ENCODE measurements at places on chromosomes 2 and 18. TPM values are rescaled to one million over a fixed set of nuclear protein-coding genes. Genes with fewer than 3 reads are reported as not detected.

DNA sequence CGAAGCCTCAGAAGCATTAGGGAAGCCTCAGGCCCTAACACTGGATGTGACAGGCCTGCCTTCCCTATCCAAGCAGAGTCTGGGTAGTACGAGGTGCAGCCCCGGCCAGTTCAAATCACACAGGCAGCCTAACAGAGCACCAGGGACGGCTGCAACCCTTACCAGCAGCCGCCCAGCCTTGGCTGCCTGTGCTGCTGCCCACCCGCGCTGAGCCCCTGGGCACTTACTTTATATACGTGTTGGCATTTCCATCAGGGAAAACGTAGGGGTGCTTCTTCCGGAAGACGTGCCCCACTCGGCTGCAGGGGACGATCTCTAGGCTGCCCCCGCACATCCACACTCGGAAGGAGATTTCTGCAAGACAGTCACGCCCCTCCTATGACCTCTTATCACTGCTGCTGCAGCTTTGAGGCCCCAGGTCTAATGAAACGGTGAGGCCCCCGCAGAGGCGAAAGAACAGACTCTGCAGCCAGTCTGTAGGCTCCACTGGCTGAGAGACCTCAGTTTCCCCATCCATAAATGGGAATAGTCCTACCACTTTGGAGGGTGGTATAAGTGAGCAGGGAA is 124.7 kb upstream of the CAPN13 start:
- H3K4me3 ChIP-seq: no peak overlapping the region
- H3K4me1 ChIP-seq: no peaks in the 10 kb centered on the region
- no peak for DNase-seq
- H3K27ac ChIP-seq: no peak overlapping the region
- H3K36me3 ChIP-seq: no peaks in the 10 kb centered on the region

The GLI2 gene
- total RNA-seq: not detected

- H3K36me3 ChIP-seq: no peaks in the 10 kb centered on the region
- no peak for DNase-seq
- H3K27ac ChIP-seq: no peak overlapping the region
- no peak overlapping the region for H3K4me3 ChIP-seq
Measured at GRCh38 chr18:36756242-36756641, 72.6 kb downstream of the TPGS2 start.

The VIL1 gene
- total RNA-seq: 0.07 TPM

GRCh38 chr2:30276455-30276911 is 45.1 kb downstream of the LBH start:
- peak overlapping the region; percentile 41 for H3K4me3 ChIP-seq
- H3K36me3 ChIP-seq: no peaks in the 10 kb centered on the region
- peak overlapping the region; percentile 81 for H3K27ac ChIP-seq
- no peaks in the 10 kb centered on the region for H3K27me3 ChIP-seq

GRCh38 chr2:39429746-39430145 is 7.3 kb downstream of the MAP4K3 start:
- no peaks in the 10 kb centered on the region for H3K27me3 ChIP-seq
- DNase-seq: no peak
- H3K27ac ChIP-seq: no peak overlapping the region
- peaks cover 3% of the 10 kb centered on the region for H3K4me1 ChIP-seq
- no peaks in the 10 kb centered on the region for H3K36me3 ChIP-seq

DNA sequence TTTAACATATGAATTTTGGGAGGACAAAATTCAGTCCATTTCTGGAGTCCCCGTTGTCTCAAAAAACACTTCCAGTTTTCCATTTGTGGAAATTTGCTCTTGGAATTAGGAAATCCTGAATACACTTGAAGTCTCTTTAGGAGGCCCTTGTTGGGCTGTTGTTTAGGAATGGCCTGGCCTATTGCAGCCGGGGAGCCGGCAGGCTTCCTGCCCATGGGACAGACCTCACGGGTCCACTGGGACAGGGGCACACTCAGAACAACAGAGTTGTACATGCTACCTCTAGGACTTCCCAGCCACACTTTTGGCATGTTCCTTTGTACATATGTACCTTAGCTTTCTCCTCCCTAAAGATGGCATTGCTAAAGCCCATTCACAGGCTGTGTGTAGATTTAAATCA is 57.3 kb downstream of the ACOXL start:
- no peak for DNase-seq
- no peak overlapping the region for H3K4me3 ChIP-seq
- no peaks in the 10 kb centered on the region for H3K4me1 ChIP-seq

DNA sequence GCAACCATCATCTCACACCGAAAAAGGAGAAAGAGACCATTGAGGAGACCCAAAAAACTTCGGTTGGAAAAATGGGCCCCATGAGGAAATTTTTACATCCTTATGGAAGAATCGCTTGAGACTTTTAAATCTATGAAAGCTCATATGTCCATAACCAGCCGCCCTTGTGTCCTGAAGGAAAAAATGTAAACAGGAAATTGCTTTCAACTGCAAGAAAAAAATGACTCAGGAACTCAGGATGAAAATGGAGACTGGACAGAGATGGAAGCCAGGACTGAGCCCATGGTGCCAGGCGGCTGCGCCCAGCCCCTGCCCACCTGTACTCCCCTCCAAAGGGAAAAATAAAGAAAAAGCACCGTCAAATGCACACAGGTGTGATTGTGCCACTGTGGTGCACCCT is 81.5 kb upstream of the SLC66A3 start:
- no peak overlapping the region for H3K27ac ChIP-seq
- peaks cover 17% of the 10 kb centered on the region for H3K27me3 ChIP-seq
- H3K36me3 ChIP-seq: no peaks in the 10 kb centered on the region
- H3K4me3 ChIP-seq: no peak overlapping the region
- H3K4me1 ChIP-seq: no peaks in the 10 kb centered on the region
- DNase-seq: no peak

GRCh38 chr18:68427951-68428401 is 286.9 kb downstream of the TMX3 start:
- H3K27me3 ChIP-seq: no peaks in the 10 kb centered on the region
- no peak for DNase-seq
- H3K4me1 ChIP-seq: no peaks in the 10 kb centered on the region
- no peaks in the 10 kb centered on the region for H3K36me3 ChIP-seq

The KIAA1328 gene
- total RNA-seq: 11.7 TPM

DNA sequence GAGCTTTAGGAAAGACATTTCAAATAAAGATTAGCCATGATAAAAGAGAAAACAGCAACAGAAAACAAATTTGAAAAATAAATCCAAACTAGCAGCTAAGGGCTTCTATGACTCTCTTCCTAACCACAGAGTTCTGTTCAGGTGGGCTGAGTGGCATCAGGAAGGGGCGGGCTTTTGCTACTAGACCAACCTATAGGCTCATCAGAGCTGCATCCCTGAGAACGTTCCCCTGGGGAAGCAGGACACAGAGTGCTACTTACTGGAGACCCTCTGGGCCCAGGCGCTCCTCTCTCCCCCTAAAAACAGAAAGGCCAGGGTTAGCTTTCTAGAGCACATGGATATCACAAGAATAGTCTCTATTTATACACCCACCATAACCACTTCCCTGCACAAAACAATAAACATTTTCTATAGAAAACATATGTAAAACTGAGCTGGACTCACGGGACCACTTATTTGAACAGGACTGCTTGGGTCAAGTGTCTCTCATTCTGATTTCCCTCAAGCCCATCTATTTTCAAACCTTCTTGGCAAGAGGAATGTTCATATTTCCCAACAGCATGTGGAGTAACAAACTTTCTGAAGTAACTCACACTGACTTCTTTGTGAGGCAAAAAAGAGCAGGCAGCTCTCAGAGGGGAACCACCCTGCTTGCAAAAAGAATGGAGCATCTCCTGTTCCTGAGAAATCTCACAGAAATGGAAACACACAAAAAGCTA is 78.9 kb upstream of the LMAN1 start:
- H3K27me3 ChIP-seq: peaks cover 13% of the 10 kb centered on the region
- DNase-seq: no peak
- H3K4me3 ChIP-seq: no peak overlapping the region
- H3K27ac ChIP-seq: no peak overlapping the region

GRCh38 chr2:114742245-114742644 is 299.8 kb downstream of the DPP10 start:
- no peak for DNase-seq
- no peak overlapping the region for H3K27ac ChIP-seq
- no peaks in the 10 kb centered on the region for H3K4me1 ChIP-seq

DNA sequence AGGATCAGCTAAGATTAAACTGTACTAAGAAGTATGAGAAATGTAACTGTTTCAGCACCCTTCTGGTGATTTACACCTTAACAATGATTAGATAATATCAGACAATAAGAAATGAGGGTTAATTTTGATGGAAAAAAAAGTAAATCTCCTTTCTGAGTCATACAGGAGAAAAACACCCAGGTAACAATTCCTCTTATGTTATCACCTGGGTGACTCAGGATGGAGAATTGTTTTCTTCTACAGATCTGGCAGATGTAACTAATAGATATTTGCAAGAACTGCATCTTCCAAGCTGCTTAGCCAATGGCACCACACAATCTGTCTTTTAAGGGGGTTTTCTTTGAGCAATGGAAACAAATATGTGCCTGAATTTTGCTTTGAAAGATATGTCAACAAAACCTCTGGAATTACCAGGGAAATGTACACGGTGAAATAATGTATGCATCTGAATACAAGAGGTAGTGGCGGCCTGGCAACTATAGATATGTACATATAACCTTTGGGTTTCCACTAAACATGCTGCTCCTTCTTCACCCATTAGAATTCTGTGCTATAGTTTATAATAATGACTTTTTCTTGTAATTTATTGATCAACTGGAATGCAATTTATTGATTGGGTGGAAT is 407.9 kb downstream of the CPS1 start:
- H3K4me3 ChIP-seq: no peak overlapping the region
- no peaks in the 10 kb centered on the region for H3K27me3 ChIP-seq
- no peak overlapping the region for H3K27ac ChIP-seq

The SP5 gene
- not detected for total RNA-seq

- H3K4me1 ChIP-seq: no peaks in the 10 kb centered on the region
- H3K36me3 ChIP-seq: no peaks in the 10 kb centered on the region
- no peak overlapping the region for H3K4me3 ChIP-seq
- DNase-seq: no peak
- no peaks in the 10 kb centered on the region for H3K27me3 ChIP-seq
Measured at GRCh38 chr2:188852772-188853171, 121.4 kb upstream of the COL3A1 start.

DNA sequence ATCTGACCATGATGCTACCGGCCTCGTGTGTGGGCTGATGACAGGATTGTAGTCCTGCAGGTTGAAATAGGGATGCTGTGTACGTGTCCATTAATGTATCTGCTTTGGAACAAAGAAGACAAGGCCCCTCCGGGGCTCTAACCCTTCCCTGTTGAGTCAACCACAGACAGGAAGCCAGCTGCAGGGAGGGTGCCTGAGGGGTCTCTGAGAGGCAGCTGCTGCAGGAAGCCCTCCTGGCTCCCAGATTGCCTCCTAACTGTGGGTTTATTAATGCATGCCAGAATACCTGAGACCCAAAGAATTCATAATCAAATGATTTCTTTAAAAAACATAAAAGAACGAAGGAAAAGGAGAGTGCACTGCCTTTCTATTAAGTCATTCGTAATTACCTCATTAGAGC is 140.4 kb downstream of the CELF4 start:
- DNase-seq: no peak
- no peaks in the 10 kb centered on the region for H3K36me3 ChIP-seq
- H3K27me3 ChIP-seq: no peaks in the 10 kb centered on the region
